Activated naive CD4-positive, alpha-beta T cell treated with anti-CD3 and anti-CD28 coated beads, Interleukin-2, amount 50 U/mL, for 16 hours (primary cell): ENCODE measurements at places on chromosomes 6 and 20.

DNA sequence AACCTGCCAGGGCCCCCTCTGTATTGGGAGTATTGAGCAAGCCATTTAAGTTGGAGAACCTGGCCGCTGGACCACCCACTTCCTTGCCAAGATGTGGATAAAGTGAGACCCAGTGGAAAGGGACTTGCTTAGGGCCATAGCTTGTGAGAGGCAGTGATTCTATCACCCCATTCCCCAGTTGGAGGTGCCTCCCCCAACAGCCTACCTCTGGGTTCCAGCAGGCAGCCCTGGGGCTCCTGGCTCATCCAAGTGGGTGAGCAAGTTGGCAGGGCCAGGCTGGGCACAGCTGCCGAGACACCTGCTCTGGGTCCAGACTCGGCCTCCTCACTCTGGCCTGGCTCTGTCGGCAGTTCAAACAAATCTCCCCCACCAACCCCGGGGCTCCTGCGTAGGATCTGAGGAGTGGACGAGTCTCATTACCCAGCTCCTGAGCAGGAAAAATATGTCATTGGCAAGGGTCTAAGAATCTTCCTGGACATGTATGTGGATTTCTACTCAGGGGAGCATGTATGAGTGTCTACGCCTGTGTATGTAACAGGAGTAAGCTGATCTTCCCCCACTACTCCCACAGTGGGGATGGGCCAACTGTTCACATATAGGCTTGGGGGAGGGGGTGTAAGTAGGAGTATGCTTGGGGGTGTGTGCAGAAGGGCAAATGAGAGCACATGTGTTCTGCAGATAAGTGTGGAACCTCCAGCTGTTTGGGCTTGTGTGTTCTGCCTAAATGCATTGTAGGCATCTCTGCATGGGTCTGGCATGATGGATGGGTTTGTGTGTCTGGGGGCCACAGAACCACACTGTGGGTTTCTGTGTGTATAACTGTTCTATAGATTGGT, 1.9 kb downstream of the ID1 start:
- no peak for DNase-seq

- DNase-seq = no peak
Observed at GRCh38 chr6:151804585-151805285, 2.7 kb upstream of the ESR1 start.

- no peak for DNase-seq
Observed at GRCh38 chr6:6494677-6495076, 93.8 kb upstream of the LY86 start.

DNA sequence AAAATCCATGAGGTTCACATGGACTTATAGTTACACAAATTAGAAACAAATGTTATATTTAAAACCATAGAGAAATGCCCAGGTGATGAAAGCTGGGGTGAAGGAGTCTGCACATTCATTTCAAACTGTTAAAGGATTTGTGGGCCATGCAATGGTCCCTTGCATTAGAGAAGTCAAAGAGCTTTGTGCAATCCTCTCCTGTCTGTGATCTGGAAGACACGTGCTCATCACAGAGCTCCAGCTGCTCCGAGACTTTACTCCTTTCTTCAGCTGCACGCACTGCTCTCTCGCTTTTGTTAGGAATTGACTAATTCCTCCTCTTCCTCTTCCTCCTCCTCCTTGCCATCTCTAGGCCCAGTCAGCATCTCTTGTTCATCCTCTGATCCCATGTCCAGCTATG, 4.1 kb upstream of the AIF1 start:
- no peak for DNase-seq

DNA sequence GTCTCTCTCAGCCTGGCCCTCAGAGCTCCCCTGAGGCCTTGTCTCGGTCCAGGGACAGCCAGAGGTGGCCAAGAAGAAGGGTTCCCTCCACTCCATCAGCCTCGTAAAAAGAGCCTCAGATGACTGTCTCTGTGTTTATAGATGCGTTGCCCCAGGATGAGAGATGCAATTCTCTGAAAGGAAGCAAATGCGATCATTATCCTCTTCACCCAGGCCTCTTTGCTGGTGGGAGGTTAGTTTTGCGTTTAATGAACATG, 90.4 kb downstream of the YTHDF1 start:
- DNase-seq = no peak

GRCh38 chr20:4102381-4102780, 87.0 kb upstream of the RNF24 start:
- DNase-seq = no peak

DNA sequence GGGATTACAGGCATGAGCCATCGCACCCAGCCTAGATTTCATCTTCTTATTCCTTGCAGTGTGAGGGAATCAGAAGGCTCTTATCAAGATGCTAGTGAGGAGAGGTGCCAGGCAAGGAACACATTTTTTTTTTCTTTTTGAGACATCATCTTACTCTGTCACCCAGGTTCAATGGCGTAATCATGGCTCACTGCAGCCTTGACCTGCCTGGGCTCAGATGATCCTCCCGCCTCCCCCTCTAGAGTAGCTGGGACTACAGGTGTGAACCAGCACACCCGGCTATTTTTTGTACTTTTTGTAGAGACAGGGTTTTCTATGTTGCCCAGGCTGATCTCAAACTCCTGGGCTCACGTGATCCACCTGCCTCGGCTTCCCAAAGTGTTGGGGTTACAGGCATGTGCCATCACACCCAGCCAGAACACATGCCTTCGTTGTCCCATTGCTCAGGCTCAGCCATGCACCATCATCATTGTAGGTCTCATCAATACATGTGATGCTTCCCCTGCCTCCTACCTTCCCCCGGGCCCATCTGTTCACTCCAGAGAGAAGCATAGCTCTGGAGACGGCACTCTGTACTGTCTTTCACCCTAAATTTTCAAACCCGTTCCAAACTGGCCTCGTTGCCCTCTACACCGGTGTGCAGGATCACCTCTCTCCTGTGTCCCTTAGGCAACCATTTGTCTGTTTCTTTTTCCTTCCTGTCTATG, 10.1 kb downstream of the FLOT1 start:
- DNase-seq = no peak

GRCh38 chr6:43274916-43275597, 23.0 kb upstream of the SLC22A7 start:
- DNase-seq = peak; percentile 38

DNA sequence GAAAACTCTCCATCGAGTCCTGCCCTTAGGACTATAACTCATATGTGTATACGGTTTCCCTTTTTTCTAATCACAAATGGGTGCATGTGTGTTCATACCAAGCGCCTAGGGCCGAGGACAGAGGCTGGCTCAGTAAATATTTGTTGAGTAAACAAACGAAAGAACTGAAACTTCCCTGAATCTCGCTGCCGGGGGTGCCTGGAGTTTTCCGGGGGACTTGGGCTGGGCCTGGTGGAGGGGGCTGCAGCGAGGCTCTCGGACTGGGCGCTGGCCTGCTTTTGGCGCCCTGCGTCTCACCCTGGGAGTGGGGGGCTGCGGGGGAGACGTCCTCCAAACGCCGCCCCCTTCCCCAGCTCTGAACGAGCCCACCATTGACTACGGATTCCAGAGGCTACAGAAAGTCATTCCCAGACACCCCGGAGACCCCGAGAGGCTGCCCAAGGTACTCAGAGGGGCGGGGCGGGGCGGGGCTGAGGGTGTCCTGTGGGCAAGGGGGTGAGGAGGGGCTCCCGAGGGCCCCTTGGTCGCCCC, 49.0 kb downstream of the CPXM1 start:
- no peak for DNase-seq

- DNase-seq = no peak
Observed at GRCh38 chr6:38187325-38187724, 367.8 kb downstream of the ZFAND3 start.

GRCh38 chr20:51484141-51484815, 58.2 kb downstream of the NFATC2 start:
- no peak for DNase-seq

- no peak for DNase-seq
Observed at GRCh38 chr6:160412993-160413392, 64.8 kb downstream of the SLC22A3 start.

DNA sequence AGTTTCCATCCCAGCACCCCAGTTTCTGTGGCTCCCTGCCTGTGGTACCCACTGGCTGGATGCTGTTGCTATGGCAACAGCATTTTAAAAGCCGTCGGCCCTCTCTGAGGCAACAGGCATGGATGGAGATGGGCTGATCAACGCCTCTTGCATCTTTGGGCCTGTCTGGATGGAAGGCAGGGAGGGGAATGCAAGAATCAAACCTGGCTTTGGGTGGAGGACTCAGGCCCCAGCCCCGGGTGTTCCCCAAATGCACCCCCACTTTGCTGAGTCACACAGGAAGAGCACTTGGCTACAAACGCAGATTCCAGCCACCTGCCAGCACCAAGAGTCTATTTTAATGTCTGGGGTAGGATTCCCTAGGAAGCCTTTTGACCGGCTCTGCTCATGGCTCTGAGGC, 45.7 kb upstream of the TGM2 start:
- DNase-seq = no peak

- DNase-seq = no peak
Observed at GRCh38 chr20:33407251-33407650, 5.9 kb upstream of the CDK5RAP1 start.

DNA sequence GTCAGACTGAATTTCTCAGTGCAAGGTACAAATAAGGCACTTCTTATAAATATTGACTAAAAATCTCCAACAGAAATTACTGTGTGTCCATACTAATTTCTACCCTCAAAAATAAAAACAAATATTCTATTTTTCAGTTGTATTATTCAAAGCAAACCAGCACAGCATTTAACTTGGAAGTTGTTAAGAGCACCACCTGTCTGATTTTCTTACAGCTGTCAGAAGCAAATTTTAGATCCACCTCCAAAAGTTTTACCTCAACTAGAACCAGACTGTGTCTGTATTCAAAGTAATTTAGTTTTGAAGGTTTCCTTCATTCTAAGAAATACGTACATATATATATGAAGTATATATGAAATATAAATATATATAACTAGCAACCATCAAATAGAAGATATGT, 1.2 kb downstream of the TRDN start:
- DNase-seq = no peak

DNA sequence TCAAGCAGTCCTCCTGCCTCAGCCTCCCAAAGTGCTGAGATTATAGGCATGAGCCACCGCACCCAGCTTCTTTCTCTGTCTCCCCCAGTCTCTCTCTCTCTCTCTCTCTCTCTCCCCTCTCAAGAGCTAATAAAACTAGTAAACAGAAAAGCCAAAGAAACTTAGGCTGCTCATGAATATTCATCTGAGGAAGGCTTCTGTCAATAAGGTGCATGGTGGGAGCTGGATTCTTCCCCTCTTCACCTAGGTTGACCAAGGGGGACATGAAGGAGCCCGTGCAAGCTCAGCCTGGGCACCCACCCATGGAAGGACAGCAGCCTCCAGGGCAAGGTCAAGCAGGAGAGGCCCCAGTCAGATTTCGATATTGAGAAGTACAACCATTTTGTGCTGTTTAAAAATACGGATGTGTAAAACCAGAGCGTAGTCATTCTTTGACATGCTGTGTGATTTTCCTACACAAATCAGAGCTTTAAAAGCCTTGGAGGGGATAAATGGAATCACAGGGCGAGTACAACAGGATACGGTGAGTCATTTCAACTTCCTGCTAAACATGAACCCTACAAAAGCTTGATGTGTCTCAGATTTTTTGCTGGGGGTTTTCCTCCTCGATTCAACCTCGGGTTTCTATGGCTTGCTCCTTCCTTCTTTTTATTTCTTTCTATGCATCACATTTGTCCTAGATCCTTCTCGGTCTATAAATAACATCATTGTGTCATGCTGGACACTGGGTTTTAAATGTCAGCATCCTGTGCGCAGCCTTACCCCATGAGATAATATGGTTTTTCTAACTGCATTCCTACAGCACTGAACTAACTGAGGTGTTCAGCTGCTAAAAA, 368.9 kb upstream of the JARID2 start:
- no peak for DNase-seq

DNA sequence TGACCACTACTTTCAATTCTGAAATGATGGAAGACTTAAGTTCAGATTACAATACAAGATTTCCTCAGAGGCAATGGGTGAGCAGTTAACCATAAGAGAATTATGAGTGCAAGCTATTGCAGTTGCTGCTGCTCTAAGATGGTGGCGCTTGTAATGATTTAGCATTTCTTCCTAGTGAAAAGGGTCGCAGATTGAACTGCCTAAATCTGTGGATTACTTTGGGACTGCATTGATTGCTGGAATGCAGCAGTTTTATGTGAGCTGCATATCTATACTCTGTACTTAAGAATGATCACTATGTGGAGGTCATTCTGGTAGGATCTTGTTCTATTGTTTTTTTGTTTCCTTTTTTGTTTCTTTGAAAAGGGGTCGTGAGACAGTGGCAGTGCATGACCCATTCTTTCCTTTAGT, 5.3 kb downstream of the SCAF8 start:
- DNase-seq = no peak

GRCh38 chr20:60559462-60559861, 601.2 kb downstream of the CDH26 start:
- DNase-seq = no peak

GRCh38 chr6:52049252-52050050, 38.0 kb downstream of the PKHD1 start:
- DNase-seq = no peak

GRCh38 chr6:105994118-105994590, 92.0 kb upstream of the PRDM1 start:
- DNase-seq = peak; percentile 40

GRCh38 chr6:100435299-100435698, 29.4 kb downstream of the SIM1 start:
- DNase-seq = no peak

DNA sequence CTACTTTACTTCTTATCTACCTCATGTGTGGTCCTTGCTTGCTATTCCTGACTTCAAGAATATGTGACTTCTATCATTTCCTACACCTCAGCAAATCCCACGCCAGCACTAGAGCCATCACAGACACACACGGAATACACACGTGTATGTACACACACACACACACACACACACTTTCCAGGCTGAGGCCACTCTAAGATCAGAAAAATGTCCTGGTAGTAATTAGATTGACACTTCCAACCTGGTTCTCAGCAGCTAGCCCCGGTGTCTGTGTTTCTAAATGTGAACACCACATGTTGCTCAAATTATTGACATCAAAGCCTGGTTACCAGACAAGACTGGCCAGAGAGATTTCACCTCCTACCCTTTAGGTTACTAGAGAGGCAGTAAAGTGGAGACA, 54.1 kb upstream of the SASH1 start:
- DNase-seq = no peak

DNA sequence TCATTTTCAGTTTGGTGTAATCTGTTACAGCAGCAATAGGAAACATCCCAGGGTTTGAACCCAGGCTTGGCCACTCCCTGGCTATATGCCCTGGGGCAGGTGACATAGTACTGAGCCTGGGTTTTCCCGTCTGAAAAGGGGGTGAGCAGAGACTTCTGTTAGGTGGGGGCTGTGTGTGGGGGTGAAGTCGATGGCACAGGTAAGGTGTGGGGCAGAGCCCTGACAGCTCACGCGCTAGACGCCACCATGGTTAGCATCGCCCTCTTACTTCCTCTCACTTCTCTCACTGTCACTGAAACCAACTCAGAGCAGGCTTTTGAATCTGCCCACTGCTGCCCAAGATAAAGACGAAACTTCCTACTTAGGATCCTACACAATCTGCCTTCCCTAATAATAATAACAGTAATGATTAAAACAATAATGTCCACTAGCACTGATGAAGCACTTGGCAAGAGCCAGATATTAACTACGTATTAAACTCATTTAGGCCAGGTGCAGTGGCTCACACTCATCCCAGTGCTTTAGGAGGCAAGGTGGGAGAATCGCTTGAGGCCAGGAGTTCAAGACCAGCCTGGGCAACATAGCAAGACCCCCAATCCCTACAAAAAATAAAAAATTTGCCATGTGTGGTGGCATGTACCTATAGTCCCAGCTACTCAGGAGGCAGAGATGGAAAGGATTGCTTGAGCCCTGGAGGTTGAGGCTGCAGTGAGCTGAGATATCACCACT, 117.9 kb upstream of the PTPN1 start:
- DNase-seq = no peak
